ENCODE measurements at places on chromosomes 13 and 19.

DNA sequence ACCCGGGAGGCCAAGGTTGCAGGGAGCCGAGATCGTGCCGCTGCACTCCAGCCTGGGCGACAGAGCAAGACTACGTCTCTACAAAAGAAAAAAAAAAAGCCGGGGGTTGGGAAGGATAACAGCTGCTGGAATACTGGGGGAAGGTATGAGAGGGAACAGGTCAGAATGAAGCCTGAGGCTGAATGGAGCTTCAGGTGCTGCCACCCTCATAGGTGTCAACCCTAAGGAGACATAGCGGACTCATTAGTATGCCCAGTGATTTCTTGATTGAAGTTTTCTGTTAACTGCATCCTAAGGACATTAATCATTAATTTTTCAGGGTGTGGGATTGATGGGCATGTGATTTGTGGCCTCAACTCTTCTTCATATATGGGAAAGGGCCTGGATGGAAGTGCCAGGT, 6.0 kb downstream of the SMARCA4 start:
- no peak for DNase-seq

DNA sequence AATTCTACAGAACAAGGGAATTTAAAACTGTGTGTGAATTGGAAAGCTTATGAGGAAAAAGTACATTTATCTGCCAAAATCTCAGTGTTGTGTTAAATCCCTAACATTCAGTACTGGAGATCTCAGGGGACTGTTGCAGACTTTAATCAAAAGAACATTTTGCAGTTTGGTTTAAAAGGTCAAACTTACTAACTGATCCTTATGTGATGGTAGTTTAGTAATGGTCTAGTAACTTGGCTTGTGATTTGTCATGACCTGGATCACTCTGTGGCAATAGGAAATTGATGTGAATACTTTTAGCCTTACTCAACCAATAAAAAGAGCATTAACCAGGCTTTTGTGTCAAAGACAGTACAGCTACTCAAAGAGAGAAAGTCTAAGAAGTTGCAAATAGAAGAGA, 862.1 kb upstream of the MIR17HG start:
- DNase-seq, result no peak

DNA sequence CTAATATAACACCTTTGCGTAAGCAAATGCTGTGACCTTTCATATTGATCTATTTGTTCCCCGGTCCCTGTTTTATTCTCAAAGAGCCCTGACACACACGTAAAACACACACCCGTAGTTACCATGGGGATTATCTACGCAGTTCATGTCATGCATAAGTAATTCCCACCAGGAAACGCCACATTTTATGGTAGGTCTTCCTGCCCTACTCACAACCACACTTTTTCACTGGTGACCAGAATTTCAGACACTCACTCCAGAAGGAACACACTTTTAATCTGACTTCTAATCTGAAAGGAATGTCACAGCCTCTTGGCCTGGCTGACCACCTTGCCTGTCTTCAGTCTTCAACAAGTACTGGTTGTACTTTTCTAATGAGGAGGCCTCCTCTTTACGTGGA, 46.8 kb downstream of the SLC7A1 start:
- no peak for DNase-seq

- no peak for DNase-seq
These were observed 5.2 kb upstream of the ADPRHL1 start for GRCh38 chr13:113458253-113459065.

DNA sequence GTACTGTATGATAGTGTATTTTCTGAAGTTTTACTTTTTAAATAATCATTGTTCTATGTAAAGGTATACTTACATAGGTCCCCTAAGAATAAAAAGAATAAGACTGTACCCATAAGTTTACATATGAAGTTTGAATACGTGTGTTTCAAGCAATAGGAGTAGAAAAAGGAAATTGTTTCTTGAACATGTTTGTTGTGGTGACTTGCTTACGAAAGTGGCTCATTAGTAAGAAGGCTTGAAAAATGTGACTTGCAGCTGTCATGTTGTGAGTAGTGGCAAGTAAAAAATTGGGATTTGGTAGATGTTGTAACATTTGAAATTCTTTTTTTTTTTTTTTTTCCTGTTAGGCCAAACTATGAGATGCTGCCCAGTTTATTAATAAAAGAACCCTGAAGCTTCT, 203.3 kb downstream of the LMO7 start:
- DNase-seq, result peak; percentile 20

GRCh38 chr13:31073859-31074718, 87.6 kb downstream of the HSPH1 start:
- peak; percentile 8 for DNase-seq

DNA sequence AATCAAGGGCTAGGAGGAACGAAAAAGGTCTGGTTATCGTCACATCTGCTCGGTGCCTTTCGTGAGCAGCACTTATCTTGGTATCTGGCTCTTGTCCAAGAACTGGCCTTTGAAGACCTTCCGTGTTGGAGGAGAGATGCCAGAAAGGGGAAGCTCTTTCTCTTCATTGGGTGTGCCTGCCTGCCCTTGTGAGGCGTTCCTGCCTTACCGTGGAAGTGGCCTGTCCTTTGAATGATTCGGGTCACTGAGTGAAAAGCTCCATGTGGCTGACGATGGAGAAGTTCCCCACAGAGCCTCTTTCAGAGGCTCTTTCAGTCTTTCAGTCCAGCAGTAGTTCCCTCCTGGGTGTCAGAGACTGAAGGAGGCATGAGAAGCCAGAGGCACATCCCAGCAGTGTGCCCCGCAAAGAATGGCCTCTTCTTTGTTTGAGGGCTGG, 121.5 kb upstream of the SLC10A2 start:
- DNase-seq, result no peak
